ENCODE measurements at places on chromosomes 6 and 20.

DNA sequence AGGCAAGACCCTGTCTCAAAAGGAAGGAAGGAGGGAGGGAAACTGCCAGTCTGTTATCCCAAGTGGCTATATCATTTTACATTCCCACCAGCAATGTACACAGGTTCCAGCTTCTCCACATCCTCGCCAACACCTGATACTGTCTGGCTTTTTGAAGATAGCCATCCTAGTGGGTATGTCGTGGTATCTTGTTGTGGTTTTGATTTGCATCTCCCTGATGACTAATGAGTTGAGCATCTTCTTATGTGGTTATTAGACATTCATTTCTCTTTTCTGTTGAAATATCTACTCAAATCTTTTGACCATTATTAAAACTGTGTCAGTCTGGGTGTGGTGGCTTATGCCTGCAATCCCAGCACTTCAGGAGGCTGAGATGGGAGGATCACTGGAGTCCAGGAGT, 47.9 kb upstream of the ARID1B start:
- no peak for DNase-seq

GRCh38 chr6:137846274-137846673, 20.8 kb upstream of the TNFAIP3 start:
- no peak for DNase-seq

DNA sequence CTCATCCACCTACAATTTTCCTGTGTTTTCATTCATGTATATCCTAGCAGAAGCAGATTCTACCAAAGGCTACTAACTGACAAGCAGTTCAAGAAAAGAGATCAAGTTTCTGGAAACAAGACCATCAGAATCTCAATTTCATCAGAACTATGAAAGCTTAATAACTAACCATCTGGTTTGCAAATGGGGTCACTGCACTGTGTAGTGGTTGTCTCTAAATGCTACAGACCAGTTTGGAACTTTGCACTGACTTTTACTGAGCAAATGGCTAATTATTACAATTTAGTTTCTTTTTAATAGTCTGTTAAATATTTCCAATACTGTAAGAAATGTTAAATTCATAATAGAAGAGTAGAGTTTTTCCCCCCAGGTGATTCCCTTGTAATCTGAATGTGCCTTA, 64.5 kb downstream of the REPS1 start:
- no peak for DNase-seq

- DNase-seq: no peak
These were observed 57.6 kb upstream of the HMGCLL1 start for GRCh38 chr6:55636406-55637102.

GRCh38 chr6:63049216-63049615, 162.1 kb upstream of the FKBP1C start:
- DNase-seq: peak; percentile 59

DNA sequence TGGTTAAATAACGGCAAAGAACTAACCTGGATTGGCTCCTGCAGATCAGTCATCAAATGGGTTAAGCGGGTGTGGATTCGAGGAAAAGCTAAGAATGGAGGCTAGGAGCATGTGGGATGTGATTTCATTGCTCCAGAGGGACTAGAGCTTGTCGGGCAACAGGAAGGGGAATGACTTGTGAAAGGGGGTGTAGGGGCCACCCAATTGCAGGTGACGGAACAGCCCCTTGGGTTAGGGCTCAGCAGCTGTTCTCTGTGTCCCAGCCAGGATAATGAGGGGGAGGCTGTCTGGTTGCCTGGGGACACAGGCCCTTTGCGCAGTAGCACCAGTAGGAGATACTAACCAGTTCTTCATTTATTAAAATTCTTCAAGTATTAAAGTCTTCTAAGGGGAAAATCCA, 25.0 kb upstream of the MRPS18A start:
- no peak for DNase-seq

GRCh38 chr6:112618849-112619248, 271.7 kb downstream of the RFPL4B start:
- peak; percentile 70 for DNase-seq

DNA sequence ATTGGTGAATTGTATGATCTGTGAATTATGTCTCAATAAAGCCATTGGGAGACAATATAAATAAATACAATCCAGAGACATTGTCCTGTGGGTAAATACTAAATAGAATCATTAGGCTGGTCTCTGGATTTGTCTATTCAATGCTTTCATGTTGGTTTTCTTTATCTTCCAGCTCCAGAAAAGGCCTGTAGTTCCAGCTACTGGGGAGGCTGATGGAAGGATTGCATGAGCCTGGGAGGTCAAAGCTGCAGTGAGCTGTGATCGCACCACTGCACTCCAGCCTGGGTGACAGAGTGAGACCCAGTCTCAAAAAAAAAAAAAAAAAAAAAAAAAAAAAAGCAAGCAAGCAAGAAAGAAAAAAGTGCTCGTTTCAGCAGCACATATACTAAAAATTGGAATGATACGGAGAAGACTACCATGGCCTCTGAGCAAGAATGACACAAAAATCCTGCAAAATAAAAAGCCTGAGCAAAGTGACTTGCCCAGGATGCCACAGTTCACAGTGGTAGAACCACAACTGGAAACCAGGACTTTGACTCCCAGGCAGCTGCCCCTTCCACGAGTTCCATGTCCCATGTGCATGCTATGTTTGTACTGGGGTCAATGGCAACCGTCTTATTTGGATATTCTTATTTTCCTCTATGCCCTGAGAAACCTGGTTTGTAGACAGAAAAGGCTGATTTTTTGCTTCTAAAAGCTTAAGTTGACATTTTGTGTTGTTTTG, 33.6 kb upstream of the GMPR start:
- DNase-seq: no peak

- DNase-seq: no peak
These were observed 449.5 kb downstream of the PHF3 start for GRCh38 chr6:64085126-64085525.

DNA sequence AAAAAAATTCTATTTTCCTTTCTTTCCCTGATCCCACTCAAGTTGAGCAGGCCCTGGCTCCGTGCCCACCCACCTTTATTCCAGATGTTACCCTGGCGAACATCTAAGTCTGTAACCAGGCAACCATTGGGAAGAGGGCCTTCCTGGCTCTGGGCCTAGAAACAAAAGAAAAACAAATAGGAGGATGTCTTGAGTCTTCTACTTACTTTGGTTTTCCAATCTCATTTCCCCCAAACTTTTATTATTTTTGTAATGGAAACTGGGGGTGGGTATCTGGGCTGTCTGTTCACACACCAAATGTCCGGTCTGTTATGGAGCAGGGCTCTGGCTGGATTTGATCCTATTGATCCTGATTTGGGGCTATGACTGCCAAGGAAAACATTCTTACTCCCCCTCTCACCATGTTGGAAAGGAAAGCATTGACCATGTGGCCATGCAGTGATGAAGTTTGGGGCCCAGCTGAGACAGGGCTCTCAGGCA, 744.1 kb downstream of the DHX35 start:
- no peak for DNase-seq

DNA sequence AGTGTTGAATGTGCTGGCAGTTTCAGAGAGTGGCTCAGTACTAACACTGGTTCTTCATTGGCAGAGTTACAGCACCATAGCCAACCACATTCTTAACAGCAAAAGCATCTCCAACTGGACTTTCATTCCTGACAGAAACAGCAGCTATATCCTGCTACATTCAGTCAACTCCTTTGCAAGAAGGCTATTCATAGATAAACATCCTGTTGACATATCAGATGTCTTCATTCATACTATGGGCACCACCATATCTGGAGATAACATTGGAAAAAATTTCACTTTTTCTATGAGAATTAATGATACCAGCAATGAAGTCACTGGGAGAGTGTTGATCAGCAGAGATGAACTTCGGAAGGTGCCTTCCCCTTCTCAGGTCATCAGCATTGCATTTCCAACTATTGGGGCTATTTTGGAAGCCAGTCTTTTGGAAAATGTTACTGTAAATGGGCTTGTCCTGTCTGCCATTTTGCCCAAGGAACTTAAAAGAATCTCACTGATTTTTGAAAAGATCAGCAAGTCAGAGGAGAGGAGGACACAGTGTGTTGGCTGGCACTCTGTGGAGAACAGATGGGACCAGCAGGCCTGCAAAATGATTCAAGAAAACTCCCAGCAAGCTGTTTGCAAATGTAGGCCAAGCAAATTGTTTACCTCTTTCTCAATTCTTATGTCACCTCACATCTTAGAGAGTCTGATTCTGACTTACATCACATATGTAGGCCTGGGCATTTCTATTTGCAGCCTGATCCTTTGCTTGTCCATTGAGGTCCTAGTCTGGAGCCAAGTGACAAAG, 17.0 kb upstream of the ADGRF4 start:
- DNase-seq: no peak

GRCh38 chr6:44316481-44316880, 3.3 kb upstream of the AARS2 start:
- no peak for DNase-seq

- DNase-seq: no peak
These were observed 16.0 kb upstream of the SNTA1 start for GRCh38 chr20:33459599-33459998.

DNA sequence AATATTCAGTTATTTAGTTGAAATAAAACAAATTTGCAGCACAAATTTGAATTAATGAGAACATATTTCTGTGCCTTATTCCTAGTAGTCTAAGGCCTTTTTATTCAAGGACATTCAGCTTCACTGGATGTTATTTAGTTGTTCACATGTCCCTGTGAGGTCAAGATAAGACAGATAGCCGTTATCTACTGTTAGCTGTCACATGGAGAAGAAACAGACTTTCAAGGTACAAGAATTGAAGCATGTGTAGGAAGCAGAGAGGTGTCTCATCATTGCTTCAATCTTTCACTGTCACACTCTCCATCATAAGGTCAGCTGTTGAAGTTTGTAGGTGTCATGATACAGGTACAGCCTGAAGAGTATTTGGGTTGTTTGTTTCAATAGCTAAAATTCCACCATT, 112.9 kb upstream of the JAG1 start:
- peak; percentile 87 for DNase-seq

DNA sequence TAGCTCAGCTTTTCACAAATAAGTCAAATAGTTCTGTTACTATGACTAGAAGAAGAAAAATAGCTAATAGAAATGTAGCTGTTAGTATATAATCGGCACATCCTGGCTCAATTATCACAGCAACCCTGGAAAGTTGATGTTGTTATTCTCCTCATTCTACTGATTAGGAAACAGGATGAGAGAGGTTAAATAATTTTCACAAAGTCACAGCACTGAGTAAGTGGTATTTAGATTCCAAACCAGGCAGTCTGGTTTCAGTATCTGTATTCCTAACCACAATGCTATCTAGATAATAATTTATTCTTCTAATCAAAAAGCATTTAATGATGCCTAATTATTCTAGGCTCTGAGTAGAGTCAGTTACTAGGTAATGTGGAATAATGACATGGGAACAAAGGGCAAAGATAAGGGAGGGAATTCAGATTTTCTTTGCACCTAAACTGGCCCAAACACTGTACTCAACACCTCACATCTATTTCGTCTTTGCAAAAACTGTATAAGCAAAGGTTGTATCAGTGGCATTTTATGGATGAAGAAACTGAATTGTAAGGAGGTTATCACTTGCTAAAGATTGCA, 51.3 kb downstream of the PDE7B start:
- DNase-seq: no peak

GRCh38 chr6:138088326-138088762, 18.9 kb downstream of the PERP start:
- DNase-seq: peak; percentile 47

DNA sequence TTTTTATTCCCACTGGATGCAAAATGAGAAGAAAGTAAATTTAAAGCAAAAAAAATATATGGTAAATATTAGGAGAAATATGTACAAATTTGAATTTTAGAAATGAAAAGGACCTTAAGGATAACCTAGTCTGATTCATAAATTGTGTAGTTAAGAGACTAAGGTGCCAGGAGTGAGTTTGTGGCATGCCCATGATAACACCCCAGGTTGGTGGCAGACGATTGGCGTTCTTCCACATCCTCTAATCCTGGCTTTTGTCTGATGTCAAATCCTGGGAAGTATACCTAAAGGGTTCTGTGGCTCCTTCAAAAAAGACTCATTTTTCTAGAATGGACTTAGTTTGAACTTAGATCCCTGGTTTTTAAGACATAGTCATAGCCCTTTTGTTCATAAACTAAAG, 62.2 kb downstream of the SAMD5 start:
- no peak for DNase-seq

DNA sequence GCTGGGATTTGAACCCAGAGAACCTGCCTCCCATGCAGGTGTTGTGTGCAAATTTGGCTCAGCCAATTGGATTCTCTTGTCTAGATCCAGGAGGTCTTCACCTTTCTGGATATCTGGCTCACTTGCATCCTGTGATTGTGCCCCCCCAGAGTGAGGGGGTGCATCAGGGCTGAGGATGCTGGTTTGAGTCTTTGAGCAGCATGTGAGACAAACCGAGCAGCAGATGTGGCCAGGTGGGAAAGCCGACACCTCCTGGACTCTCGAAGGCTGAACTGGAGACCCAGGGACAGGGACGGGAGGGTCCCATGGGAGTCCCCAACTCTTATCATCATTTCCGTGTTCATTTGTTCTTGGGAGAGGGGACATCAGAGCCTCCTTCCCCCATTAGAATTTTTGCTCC, 30.6 kb upstream of the SULF2 start:
- DNase-seq: no peak

DNA sequence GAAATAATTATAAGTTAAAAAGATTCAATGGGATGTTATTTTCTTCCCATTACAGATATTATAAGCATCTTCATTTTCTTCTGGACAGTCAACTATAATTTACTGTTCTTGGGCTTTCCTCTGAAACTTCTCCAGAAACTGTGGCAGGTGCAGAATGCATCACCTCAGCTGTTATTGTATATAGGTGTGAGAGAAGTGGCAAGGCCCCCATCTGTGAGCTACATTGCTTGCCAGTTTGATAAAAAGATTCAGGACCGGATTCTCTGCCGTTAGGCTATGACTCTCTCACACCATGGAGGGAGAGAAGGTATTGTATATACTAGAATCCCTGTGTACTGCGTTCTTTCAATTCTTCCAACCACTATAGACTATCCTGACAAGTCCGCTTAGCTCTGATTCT, 135.8 kb upstream of the CENPW start:
- no peak for DNase-seq

GRCh38 chr6:23456396-23456795, 669.6 kb upstream of the NRSN1 start:
- no peak for DNase-seq
